ENCODE measurements at places on chromosomes 12 and 14. TPM values are rescaled to one million over a fixed set of nuclear protein-coding genes. Genes with fewer than 3 reads are reported as not detected.

The CLEC9A gene
- not detected for total RNA-seq

The GARIN6 gene
- total RNA-seq = not detected

The GALNT4 gene
- 5.8 TPM for total RNA-seq

The DHRS2 gene
- total RNA-seq = 2.6 TPM

- no peak for DNase-seq
Observed at GRCh38 chr14:32567543-32568384, 238.7 kb downstream of the AKAP6 start.

DNA sequence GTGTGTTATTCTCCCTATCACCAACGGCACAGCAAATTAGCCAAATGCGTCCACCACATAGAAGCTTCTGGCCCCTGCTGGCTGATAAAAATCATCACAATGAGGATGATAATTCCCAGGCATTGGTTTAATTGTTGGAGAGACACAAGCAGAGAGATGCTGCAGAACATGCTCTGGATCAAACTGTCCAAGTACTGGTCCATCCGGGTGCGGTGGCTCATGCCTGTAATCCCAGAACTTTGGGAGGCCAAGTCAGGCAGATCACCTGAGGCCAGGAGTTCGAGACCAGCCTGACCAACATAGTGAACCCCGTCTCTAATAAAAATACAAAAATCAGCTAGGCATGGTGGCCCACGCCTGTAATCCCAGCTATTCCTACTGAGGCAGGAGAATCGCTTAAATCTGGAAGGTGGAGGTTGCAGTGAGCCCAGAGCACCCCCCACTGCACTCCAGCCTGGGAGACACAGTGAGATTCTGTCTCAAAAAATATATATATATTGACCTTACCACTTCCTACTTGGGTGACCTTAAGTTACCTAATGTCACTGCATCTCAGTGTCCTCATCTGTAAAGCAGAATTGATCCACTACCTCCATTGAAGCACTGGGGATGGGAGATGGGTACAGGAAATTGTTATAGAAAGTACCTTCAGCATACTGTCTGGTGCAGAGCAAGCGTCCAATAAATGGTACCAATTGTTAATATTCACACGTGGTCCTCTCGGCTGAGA, 83.7 kb upstream of the EGLN3 start:
- DNase-seq = no peak

DNA sequence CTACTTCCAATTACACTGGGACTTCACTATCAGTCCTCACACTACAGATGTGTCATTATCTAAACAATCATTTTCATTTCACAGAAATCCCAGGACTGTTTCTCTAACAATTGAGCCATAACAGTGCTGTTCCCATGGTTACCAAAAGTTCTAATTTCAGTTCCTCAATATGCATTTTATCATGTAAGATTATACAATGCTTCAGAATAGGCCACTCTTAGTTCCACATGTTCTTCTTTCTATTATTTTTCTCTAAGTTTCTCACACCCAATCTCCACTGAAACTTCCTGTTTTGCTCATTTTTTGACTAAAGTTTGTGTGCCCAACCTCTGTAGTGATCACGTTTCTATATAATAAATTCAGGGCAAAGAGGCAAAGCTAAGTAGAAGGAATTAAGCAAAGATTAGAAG, 185.8 kb downstream of the DUSP6 start:
- no peak for DNase-seq

DNA sequence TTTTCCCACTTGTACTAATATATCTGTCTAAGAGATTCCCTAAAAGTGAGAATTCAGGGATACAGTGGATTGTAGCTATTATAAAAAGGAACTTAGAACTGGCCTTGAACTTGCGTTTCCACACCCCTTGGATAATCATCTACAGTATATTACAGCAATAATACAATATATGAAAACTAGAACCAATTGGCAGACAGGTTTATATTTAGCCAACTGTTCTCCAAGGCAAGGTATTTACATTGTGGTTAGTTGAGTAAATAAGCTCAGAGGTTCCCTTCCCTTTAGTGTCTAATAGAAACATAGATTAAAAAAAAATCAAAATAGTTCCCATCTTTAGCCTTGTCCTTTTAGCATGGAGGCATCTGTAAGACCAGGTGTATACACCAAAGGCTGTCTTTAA, 42.1 kb downstream of the LIMA1 start:
- no peak for DNase-seq

DNA sequence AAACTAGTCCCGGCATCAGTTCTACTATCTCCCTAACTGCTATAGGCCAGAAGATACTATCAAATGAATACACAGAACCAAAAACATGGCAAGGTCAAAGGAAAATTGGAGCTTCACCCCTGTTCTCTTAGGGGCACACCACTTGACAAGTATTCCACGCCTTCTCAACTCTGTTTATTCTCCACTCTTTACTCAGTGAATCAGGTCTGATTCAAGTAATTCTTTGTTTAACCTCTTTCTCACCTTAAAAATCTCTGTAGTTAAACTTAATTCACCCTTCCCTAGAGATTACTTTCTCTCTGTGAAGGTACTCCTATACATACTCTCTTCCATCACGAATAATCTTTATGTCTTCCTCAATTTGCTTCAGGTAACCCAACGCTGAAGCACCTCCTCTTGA, 248.9 kb downstream of the MED13L start:
- DNase-seq = no peak

DNA sequence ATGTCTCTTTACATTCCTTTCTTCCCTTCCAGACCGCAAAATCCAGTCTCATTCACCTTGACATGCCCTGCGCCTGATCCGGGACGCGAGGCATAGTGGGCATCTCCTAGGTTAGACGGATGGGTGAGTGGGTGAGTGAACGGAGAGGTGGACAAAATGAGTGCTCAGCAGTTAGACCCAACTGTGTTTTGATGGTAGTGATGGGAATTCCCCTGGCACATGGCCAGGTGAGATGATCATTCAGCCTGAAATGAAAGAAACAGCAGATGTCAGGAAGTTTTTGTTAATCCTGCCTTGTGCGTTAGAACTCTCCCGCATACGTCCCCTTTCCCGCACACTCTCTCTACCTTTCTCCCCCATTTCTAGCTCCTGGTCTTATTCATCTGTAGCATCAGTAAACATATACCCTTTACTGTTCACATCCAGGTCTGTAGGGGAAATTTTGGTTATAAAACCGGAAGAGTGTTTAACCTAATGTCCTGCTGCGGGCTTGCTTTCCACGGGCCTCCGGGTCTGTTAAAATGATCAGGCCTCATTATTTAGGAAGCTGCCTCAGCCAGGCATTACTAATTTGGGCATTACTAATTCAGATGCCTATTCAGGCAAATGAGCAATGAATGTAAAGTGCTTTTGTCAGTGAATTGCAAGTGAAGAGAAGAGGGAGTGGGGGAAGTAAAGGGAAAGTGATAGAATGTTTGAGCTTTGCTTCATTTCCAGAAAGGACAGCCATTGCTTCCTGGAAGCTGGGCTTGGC, 172.8 kb downstream of the ETV6 start:
- DNase-seq = peak; percentile 83

DNA sequence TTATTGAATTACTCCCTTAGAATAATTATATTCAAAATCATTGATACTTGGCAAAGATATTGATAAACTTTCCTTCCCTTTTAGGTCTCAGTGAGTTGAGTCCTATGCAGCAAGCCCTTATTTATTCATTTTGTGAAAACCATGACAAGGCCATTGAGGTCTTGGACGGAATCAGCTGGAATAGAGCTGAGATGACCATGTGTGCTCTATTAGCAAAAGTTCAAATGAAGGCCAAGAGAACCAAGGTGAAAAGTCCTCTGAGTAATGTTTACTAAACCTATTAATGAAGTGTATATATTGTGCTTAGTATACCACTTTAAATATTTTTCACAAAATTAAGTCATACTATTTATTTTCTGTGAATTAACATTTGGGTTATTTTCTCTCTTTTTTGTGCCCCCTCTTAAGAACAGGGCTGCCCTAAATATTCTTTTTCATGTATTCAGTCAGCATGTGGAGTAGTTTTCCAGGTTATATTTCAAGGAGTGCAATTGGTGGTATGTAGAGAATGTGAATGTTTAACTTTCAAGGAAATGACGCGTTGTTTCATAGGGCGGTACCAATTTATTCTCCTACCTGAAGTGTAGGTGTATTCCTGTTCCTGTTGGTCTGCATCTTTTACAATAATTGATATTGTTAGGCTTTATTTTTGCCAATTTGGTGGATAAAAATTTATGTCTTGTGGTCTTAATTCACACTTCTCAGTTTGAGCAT, 201.4 kb downstream of the TTC6 start:
- DNase-seq = no peak

- DNase-seq = no peak
Observed at GRCh38 chr12:104668274-104668718, 211.5 kb downstream of the CHST11 start.

- no peak for DNase-seq
Observed at GRCh38 chr14:21990116-21990515, 316.5 kb upstream of the OR4E1 start.

GRCh38 chr12:54262403-54262925, 17.5 kb downstream of the CBX5 start:
- DNase-seq = no peak

- DNase-seq = no peak
Observed at GRCh38 chr12:31867292-31867691, 91.9 kb upstream of the RESF1 start.

DNA sequence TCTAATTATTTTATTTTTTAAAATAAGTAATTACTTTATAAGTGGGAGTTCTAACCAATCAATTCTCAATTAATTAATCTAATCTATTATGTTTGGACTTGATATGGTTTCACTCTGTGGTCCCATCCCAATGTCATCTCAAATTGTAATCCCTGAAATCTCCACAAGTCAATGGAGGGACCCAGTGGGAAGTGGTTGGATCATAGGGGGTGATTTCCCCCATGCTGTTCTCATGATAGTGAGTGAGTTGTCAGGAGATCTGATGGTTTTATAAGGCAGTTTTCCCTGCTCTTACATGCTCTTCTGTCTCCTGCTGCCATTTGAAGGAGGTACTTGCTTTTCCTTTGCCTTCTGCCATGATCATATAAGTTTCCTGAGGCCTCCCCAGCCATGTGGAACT, 836.1 kb downstream of the GALC start:
- no peak for DNase-seq

- DNase-seq = no peak
Observed at GRCh38 chr12:106651552-106651951, 68.7 kb downstream of the RFX4 start.

- no peak for DNase-seq
Observed at GRCh38 chr12:56486694-56487093, 1.3 kb downstream of the GLS2 start.

GRCh38 chr14:65164068-65164824, 61.9 kb upstream of the MAX start:
- peak; percentile 36 for DNase-seq

DNA sequence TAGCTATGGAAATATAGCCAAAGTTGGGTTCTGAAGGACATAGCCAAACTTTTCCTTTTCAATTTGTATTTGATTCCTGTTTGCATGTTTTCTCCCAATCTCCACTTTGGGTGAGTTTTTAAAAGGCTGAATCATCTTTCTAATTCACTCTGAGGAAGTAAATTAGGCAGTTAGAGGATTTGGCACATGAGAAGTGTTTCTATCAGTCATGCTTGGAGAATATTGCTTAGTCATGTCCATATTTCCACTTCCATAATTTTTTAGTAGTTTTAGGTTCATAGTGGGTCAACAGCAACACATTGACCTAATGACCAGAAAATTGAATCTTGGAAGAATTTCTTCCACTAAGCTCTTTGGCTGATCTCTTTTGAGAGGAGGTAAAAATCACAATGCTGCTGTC, 21.8 kb downstream of the IRAK3 start:
- no peak for DNase-seq

DNA sequence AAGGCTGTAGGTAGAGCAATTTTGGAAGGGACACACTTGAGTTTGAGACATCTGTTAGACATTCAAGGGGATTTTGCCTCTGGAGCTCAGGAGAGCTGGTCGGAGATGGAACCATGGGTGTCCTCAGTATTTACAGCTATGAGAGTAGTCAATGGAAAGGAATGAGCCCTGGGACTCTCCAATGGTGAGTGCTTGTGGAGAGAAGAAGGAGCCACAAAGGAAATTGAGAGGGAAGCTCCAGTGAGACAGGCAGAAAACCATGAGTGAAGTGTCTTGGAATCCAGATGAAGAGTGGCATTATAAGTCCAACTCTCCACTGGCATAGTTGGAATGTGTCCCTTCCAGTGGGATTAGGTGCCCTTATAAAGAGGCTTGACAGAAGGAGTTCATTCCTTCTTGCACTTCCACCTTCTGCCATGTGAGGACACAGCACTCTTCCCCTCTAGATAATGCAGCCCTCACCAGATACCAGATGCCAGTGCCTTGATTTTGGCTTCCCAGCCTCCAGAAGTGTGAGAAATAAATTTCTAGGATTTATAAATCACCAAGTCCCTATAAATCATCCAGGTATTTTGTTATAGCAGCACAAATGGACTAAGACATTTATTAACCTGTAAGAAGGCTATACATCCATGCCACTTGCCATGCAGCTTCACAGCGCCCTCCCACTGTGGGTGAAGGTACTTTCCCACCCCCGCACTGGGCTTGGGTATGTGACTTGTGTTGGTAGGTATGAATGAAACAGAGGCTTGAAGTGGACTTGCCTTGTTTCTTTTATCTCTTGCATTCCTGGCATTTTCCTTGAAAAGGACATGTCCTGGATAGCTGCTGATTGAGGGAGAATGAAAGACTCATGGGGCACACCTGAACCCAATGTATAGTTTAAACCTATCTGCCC, 27.3 kb downstream of the LLPH start:
- peak; percentile 26 for DNase-seq

- DNase-seq = no peak
Observed at GRCh38 chr12:122975790-122976647, 975 bp downstream of the OGFOD2 start.

All from activated CD4-positive, alpha-beta memory T cell treated with anti-CD3 and anti-CD28 coated beads for 36 hours (primary cell).